ENCODE measurements at places on chromosomes 6 and 20.
A peak's percentile ranks its signal among the peaks of the same experiment; 100 is the strongest.

DNA sequence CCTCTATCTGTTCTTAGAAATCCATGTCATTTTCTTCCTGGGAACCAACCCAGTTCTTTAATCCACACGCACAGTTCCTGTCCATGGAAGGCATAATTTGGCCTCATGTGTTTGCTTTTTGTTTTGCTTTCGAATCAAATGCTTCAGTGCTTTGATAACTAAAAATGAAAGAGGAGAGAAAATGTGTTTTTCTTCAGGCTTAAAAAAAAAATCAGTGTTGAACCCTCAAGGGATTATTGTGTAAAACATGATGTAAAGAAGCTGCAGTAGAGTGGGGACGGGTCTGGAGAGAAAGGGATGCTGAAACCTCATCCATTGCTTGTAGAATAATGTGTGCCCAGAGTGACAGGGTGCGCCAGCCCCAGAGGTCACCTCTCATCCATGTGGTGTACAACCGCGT lies 197.5 kb upstream of the JARID2 start:
- DNase-seq, result no peak

DNA sequence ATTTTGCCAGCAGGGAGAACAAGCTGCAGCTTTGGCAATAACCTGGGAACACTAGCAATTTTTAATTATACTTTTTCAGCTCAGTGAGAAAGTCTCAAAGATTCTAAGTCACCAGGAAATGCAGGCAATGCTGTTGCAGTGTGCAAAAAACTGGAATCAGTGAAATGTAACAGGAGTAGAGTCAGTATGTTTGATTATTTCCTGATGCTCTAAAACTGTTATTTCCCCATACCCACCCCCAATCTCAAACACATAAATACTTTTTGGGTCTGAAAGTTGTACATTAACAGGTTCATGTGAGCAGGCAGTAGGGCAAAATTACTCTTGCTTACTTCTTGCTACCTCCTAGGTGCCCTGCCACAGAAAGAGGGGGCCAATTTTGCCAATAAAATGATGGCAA lies 65.4 kb upstream of the BEND6 start:
- DNase-seq, result no peak

DNA sequence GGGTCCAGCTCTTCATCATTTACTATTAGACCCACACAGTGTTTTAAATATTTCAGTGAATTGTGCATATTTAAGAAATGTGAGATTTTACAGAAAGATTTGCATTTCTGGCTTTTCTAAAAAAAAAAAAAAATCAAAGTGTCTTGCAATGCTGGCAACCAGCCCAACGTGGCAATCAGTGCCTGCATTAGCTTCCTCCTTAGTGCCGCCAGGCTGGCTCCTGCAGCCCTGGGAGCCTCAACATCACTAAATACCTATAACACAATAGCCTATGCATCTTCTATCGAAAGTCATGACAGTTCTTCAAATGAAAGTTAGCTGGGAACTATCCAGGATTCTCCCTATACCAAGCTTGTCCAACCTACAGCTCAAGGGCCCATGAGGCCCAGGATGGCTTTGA lies 9.4 kb upstream of the CD93 start:
- no peak for DNase-seq

GRCh38 chr6:46090115-46091079 lies 39.4 kb upstream of the ENPP4 start:
- no peak for DNase-seq

GRCh38 chr6:146315381-146316174 lies 228.1 kb upstream of the RAB32 start:
- DNase-seq, result no peak

DNA sequence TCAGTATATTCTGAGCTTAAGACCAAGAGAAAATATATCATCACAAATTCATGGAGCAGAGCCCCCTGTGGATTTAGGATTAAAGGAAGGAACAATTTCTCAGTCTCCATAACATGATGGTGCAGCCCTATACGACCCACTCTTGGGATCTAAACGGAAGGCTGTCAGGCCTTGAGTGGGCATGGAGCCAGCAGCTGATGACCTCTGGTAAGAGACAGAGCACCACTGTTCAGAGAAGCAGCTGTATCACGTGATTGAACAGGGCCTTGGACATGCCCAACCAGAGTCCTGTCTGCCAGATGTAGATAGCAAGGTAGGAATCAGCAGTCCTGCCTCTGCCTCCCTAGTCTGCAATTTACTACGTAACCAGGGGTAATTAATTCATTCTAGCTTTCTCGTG lies 259.4 kb upstream of the POU3F2 start:
- no peak for DNase-seq

DNA sequence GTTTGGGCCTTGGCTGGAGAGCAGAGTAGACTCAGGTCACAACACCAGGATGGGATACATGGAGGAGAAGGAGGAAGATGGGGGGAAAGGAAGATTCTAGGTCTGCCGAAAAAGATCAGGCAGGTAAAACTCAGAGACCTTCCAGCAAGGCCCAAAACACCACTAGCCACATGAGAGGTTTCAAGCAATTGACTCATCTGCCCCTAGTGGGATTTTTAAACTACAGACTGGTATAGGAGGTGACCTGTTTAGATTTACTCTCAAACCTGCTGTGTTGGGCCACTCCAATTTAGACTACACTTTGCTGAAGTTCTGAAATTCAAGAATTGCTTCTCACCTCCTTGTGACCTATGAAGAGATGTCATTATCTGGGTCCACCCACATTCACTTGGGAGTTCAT lies 236.9 kb upstream of the SASH1 start:
- no peak for DNase-seq

DNA sequence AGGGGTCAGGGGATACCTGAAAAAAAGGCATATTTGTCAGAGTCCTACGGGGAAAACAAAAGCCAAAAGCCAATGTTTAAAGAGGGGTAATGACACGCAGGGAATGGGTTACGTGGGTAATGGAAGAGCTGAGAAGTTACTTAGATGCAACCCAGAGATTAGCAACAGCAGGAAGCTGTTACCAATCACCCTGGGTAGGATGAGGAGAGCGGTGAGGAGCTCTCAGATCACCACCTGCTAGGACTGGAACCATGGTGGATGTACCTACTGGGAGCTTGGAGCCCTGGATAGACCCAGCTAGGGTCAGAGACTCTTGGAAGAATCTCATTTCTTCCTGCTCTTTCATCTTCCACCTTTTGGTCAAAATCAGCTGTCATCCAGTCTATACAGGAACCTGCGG lies 51.2 kb upstream of the RNF24 start:
- no peak for DNase-seq

GRCh38 chr20:54570561-54570960 lies 95.2 kb downstream of the DOK5 start:
- DNase-seq, result no peak

- no peak for DNase-seq
Observed at GRCh38 chr6:99151634-99152346, 197.7 kb downstream of the FAXC start.

DNA sequence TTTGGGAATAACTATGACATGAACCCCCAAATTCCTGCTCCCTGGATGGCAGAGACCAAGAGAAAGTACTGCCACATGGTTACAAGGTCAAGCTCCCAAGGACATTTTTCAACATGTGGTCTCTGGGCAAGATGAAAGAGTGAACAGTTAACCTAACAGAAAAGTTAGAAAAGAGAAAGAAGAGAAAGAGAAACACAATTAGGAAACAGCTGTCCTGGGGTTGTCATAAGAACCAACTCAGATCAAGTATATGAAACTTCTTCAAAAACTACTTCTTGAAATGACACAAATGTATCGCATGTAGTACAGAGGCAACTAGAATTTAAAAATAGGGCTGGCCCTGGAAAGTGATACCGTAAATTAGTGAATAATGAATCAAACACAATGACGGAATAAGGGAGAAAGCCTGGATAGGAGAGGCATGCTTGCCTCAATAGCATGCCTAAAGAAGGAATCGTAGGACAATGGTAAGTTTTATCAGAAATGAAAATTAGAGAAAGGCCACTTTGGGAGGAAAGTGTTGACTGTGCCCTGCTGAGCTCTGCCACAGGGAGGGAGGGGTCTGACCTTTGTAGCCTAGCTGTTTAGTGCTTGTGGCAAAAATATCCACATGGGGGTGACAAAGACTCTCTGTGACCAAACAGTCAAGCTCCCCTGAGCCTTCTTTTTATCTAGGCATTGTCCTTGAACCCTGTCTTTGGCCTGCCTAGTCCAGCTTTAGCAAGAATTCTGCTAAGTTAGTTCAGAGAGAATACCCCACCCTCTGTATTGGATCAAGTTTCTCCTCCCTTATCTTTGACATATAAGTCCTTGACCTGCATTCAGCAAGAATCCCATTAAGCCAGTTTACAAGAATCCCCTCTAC lies 4.3 kb upstream of the DCBLD1 start:
- no peak for DNase-seq

DNA sequence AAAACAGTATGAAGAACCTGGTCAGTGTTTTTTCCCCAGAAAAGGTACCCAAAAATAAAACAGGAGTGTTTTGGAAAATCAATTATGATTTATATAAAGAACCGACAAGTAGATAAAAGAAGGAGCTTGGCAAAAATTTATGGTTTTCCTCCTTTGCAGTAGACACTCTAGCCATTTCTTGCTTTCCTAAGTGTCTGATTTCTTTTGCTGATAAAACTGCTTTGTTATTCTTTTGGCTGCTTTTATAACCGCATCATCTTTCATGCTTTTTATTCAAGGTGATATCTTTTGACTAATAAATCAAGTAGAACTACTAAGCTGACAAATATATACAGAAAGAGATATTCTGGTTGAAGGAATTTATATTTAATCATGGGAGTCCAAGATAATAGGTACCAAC lies 16.6 kb downstream of the ATG5 start:
- DNase-seq, result no peak

DNA sequence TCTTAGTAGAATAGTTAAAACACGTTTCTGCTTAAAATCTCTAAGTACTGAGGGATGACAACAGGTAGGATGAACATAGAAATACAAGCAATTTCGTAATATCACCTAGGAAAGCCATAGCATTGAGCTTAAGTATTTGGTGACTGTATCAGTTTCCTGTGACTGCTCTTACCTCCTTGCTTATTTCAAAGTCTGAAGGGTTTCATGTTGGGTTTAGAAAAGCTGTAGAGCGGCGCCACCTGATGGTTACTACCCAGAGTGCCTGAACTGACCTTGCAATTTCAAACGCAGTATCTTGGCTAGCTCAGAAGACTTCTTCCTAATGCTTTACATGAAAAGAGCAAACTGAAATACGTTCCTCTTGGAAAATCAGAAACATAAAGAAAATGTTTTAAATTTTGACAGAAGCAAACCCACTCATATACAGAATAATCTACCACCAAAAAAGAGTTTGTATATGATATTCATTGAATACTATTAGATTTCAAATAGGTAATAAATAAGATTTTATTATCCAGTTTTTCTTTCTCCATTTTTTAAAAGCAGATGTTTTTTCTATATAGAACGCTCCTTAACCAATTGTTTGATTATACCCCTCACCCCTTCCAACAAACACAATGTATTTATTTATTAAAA lies 82.3 kb upstream of the RIPOR2 start:
- DNase-seq, result no peak

DNA sequence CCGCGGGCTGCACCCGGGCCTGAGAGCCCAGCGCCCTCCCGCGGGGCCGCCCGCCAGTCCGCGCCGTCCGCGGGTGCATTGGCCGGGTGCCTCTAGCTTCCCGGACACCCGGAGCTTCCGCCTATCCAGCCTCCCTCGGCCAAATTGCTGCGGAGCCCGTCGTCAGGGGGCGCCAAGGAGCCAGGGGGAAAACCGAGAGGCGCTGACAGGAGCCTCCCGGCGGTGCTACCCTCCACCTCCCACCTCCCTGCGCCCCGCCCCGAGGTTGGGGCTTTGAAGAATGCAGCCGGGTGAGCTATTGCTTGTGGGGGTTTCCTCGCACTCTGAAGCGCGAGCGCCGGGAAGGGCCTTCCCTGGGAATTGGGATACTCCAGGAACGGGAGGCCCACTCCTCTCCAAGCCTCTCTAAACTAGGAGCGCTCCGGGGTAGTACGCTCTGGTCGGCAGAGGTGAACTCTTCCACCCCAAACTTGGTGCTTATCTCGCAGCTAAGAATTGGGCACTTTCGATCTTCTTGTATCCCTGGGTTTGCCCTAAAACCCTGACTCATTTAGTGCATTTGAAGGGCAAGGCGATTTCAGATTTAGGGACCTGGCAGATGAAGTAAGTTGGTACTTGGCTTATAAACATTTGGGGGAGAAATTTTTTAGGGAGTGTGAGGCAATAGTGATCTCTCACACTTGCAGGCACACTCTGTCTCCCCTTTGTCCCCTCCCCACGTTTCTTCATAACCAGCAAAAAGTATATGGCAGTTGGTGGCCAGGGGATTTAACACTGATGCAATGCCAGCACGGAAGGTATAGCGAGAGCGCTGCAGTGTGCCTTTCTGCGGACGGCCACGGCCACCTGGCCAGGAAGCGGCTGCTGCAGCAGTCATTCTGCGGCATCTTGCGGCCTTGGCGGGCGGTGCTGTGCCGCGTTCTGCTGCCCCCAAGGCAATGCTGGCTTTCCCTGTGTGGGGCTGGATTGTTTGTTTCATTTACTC lies 556 bp downstream of the BEND6 start:
- DNase-seq, result peak; percentile 86

- DNase-seq, result no peak
Observed at GRCh38 chr6:88157106-88157505, 9.0 kb downstream of the CNR1 start.

GRCh38 chr6:49110916-49111315 lies 352.1 kb downstream of the MMUT start:
- no peak for DNase-seq

GRCh38 chr6:83960664-83961063 lies 72.9 kb upstream of the MRAP2 start:
- DNase-seq, result no peak

DNA sequence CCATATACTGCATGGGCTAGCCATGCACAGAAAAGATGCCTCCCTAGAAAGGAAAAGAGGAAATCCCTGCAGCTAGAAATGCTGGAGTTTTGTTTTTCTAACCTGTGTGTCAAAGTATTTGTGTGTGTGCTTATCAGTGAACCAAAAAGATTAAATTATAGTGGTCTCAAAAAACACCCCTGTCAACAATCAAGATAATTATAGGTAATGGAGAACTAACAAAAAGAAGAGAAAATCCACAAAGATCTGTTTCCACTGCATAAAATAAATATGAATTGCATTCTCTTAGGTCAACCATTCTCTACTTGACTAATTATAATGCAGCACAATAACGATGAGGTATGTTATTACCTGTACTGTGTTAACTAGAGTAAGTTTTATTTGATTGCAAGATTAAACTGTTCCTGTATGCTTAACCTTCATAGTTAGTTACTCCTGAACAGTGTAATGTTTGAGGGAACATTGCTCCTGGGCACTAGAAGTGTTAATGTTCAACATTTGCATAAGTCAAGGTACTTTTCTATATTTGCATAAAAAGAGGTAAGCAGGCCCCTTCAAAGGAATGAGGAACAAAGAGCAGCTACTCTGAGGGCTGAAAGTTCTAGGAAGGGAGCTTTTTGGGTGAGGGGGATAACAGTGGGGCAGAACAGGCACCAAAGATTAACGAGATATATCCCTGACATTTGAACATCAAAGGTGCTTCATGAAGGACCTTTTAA lies 212.1 kb downstream of the BTBD9 start:
- DNase-seq, result no peak

All from left forelimb (tissue), 1 donor.